Parietal lobe (tissue), 2 donors: ENCODE measurements at places on chromosomes 5 and 9. TPM values are rescaled to one million over a fixed set of nuclear protein-coding genes. Genes with fewer than 3 reads are reported as not detected.

RIGI gene
- total RNA-seq, result 8.5 TPM

C1QTNF3 gene
- 30.4 TPM for total RNA-seq

PCDHGA7 gene
- 23.8 TPM for total RNA-seq

POLE3 gene
- total RNA-seq, result 31.3 TPM

SOHLH1 gene
- total RNA-seq, result not detected

NR2F1 gene
- 82.6 TPM for total RNA-seq

LRRC70 gene
- total RNA-seq, result 8.5 TPM

ZDHHC11B gene
- 17.5 TPM for total RNA-seq

SAPCD2 gene
- total RNA-seq, result 2.5 TPM

ZFP2 gene
- 10.3 TPM for total RNA-seq

BHMT gene
- total RNA-seq, result not detected

PCDHGA5 gene
- 17.8 TPM for total RNA-seq

ZNF300 gene
- 94.8 TPM for total RNA-seq
